GF-D8 (cell line): ENCODE measurements at places on chromosomes 11 and 22.

- DNase-seq = no peak
Observed at GRCh38 chr11:20479513-20479912, 92.0 kb downstream of the PRMT3 start.

DNA sequence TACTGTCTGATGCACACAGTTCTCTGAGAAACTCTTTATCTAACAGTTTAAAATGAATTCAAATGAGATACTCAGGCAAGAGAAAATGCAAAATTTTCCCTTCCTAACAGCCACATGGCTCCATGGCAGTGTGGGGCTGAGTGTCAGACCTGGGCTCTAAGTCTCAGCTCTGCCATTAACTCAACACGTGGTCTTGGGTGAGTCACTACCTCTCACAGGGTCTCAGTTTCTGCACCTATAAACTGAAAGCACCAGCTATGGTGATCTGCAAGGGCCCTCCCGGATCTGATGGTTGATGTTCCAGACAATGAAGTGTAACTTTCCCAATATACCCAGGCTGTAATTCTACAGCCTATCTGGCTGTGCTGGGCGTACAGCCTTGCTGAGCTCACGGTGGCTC lies 70.5 kb downstream of the KCNC1 start:
- DNase-seq = no peak

- DNase-seq = no peak
Observed at GRCh38 chr11:128047026-128047425, 540.3 kb downstream of the ETS1 start.

GRCh38 chr11:23755076-23755475 lies 741.8 kb upstream of the LUZP2 start:
- no peak for DNase-seq

GRCh38 chr22:39134366-39135091 lies 18.0 kb downstream of the CBX7 start:
- DNase-seq = no peak

DNA sequence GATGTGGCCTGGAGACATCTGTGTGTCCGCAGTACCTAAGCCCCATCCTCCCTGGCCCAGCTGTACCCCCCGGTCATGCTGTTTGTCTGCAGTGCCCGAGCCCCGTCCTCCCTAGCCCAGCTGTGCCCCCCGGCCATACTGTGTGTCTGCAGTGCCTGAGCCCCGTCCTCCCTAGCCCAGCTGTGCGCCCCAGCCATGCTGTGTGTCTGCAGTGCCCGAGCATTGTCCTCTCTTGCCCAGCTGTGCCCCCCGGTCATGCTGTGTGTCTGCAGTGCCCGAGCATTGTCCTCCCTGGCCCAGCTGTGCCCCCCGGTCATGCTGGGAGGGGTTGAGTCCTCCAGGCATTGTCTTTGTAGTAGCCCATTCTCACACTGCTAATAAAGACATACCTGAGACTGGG lies 7.6 kb upstream of the ARSA start:
- no peak for DNase-seq

DNA sequence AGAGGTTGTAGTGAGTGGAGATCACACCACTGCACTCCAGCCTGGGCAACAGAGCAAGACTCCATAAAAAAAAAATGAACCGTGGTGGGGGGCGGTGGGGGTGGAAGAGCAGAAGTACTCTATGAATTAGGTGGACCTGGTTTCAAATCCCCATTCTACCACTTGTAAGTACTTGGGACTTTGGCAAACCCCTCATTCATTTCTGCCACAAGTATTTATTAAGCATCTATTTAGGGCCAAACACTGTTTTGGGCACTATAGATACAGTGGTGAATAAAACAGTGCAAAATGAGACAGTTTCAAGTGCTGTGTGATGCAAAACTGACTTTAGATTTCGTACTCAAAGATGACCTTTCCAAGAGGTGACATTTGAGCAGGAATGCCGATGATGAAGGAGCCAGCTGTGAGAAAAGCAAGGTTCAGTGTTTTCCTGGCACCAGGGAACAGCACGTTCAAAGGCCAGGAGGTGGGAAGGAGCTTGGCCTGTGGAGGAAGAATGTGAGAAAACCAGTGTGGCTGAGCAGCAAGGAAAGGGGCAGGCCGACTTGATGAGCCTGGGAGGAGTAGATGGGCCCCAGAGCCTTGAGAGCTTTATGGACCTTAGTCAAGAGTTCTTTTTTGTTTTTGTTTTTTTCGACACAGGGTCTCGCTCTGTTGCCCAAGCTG lies 1.4 kb upstream of the TMEM134 start:
- DNase-seq = no peak

- no peak for DNase-seq
Observed at GRCh38 chr11:87754685-87755084, 420.6 kb downstream of the RAB38 start.

- DNase-seq = no peak
Observed at GRCh38 chr22:17703811-17704210, 65.3 kb downstream of the BCL2L13 start.

GRCh38 chr11:71542879-71543777 lies 5.1 kb upstream of the KRTAP5-9 start:
- DNase-seq = no peak

- DNase-seq = peak; percentile 5
Observed at GRCh38 chr11:63945477-63946163, 6.8 kb downstream of the NAA40 start.

DNA sequence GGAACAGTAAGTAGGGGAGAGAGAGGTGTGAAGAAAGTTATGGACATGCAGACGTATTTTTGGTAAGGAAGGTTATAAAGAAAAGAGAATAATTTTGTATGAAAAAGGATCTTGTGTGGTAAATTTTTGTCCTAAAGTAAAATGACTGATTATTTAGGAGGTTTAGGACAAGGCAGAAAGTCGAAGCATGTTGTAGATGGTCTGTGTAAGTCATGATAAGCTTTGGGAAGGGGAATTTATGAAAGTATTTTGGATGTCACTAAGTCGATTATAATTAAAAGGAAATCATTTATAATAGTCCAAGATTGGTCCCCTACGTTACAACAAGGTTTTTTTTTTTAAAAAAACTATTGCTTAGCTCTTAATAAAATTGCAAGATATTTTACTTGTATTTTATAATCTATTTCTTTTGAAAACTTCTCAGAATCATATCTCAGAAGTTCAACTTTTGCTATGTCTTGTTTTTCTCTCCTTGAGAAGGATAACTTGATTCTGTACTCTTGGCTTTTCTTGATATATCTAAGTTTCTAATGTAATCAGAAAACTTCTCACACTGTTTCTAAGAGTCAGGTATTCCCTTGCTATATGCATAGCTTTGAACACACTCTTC lies 10.9 kb upstream of the CABP2 start:
- DNase-seq = no peak

GRCh38 chr22:41217553-41218157 lies 12.5 kb downstream of the L3MBTL2 start:
- peak; percentile 63 for DNase-seq

- peak; percentile 94 for DNase-seq
Observed at GRCh38 chr11:131644204-131644795, 273.9 kb downstream of the NTM start.

DNA sequence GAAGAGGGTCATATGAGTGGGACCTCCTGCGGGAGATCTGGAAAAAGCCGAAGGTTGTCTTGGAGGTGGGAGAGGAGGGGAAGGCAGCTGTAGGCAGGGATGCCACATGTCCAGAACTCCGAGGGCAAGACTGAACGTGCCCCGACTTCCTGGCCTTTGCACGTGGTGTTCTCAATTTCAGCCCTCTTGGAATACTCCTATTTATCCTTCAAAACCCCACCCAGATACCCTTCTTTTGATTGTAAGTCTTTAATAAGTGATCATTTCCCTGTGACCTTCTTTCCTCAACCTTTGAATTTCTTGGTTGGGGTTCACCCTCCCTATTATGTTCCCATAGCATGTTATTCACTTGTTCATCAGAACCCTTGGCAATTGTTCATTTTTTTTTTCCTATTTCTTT lies 95.3 kb upstream of the CRYBB3 start:
- no peak for DNase-seq

DNA sequence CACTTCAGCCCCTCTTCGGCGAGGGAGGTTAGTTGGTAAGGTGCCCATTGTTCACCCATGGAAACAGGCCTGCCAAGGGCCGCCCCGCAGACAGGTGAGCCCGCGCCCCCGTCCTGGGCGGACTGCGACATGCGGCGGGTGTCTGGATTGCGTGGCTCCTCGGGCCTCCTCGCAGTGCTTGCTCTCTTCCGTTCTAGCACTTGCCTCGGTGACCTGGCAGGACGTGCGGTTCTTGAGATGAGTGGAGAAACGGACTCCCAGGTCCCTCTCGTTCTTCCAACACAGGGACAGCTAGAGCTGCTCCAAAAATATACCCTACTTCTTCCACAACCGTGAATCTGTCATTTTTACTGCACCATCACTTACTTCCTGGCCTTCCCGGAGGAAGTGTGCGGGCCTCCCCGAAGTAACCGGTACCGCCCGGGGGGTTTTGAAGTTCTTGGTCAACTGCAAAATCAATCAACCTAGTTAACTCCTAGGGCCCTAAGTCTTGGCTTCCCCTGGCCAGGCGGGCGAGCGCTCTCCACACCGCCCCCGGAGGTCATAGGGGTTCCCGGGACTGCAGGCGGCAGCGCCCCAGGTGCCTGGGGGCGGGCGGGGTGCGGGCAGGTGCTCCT lies 745 bp upstream of the ZBTB44 start:
- DNase-seq = peak; percentile 74

DNA sequence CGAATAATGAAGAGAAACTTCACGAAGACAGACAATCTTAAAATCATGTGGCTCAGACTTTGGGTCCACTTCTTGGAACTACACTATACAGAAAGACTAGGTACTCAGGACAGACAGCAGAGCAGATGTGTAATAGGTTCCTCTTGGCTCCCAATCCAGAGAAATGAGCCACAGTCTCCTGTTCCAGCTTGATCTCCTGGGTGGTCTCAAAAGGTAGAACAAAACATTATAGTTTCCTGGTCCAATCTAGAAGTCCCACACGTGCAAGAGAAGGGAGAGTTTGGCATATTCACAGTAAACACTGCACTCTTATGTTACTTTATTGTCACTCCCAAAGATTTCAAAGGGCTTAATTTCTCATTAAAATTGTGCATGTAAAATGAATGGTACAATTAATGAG lies 134.5 kb upstream of the FIBIN start:
- DNase-seq = no peak

- no peak for DNase-seq
Observed at GRCh38 chr11:78672850-78673620, 98.4 kb upstream of the NARS2 start.

- DNase-seq = no peak
Observed at GRCh38 chr22:44341431-44342346, 28.9 kb upstream of the SHISAL1 start.

DNA sequence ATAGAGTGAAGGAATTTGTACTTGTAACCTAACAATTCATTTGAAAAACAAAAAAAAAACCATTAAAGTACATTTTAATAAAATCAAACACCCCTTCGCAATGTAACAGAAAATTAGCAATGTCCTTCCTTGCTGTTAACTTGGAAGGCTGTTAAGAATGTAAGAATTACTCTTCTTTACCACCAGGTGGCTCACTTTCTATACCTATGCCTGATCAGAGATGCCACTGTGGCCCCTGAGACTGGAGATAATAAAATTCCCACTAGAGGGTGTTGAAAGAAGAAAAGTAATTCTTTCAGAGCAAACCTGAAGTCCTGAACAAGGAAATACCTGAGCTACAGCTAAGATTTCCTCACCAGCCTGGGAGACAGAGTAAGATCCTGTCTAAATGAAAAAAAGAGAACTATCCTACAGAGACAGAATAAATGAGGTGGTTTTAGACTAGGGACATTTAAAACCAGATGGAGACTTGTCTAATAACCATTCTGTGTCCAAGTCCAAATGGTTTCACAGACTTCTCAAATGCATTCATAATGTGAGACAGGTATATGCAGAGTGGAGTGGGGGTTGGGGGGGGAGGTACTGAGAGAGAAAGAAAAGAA lies 1089.3 kb downstream of the FAM181B start:
- DNase-seq = peak; percentile 23

GRCh38 chr11:119391275-119391674 lies 9.8 kb upstream of the USP2 start:
- no peak for DNase-seq

DNA sequence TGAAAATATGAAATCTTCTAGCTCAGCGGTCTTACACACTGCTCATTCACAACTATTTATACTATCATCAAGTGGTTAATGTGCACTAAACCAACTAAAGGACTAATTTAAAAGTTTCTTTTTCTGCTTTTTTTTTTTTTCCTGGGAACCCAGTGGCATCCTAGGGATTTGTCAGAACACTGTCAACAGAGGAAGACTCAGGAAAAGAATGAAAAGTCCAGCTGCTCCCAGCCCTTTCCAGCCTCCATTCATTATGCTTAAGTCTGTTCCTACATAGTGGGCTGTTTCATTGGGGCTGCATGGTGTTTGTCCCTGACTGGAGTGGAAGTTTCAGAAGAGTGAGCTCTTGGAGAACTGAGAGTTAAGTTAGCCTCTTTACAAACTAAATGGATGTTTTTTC lies 391.1 kb downstream of the AASDHPPT start:
- DNase-seq = no peak

GRCh38 chr11:76624500-76625379 lies 45.8 kb downstream of the LRRC32 start:
- DNase-seq = no peak

- DNase-seq = no peak
Observed at GRCh38 chr11:3000032-3000961, 8.2 kb upstream of the NAP1L4 start.

DNA sequence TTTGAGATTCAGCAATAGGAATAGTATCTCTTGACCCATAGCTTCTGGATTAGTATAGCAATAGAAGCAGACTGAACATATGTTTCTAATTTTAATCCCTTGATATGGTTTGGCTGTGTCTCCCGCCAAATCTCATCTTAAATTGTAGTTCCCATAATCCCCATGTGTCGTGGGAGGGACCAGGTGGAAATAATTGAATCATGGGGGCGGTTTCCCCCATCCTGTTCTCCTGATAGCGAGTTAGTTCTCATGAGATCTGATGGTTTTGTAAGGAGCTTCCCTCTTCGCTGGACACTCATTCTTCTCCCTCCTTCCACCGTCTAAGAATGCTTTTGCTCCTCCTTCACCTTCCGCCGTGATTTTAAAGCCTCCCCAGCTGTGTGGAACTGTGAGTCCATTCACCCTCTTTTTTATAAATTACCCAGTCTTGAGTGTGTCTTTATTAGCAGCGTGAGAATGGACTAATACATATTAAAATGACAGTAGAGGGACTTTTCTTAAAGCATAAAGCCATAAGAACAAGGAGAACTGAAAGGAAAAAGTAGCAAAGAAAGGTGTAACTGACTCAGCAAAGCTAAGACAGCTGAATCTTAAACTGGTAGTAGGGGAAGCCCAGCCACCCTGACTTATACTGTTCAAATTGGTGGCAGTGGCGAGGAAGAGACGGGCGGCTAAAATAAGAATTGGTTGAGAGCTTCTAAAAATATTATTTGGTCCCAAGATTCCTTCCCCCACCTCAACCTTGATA lies 20.3 kb upstream of the SLN start:
- DNase-seq = no peak

GRCh38 chr22:24812950-24813775 lies 7.2 kb downstream of the SGSM1 start:
- no peak for DNase-seq

DNA sequence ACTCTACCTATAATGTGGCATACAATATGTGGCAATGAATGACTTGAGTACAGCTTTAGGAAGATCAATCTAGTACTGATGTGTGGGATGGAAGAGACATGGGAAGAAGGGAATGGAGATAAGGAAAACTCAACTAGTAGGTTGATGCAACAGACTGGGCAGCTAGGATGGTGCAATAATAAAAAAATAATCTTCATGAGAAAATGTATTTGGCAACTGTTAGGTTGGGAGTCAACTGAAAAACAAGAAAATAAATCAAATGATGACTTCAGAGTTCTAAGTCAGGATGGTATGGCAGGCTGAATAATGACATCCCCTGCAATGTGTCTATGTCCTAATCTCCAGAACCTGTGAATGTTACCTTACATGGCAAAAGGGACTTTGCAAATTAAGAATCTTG lies 236.8 kb upstream of the PITPNB start:
- DNase-seq = no peak

GRCh38 chr11:42237701-42238235 lies 778.3 kb upstream of the LRRC4C start:
- DNase-seq = no peak
